Hepatocyte (in vitro differentiated cells): ENCODE measurements at places on chromosomes 4 and X.
A peak's percentile ranks its signal among the peaks of the same experiment; 100 is the strongest.

DNA sequence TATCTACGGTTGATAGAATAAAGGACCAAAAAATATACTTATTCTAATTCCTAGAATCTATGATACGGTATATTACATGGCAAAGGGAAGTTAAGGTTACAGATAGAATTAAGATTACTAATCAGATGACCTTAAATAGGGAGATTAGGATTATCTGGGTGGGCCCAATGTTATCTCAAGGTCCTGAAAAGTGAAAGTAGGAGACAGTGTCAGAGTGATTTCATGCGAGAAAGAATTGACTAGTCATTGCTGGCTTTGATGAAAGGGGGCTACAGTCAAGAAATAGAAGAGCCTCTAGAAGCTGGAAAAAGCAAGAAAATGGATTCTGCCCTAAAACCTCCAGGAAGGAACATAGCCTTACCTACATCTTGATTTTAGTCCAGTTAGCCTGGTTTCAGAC, 176.9 kb upstream of the PPP1R2C start:
- no peak for DNase-seq

DNA sequence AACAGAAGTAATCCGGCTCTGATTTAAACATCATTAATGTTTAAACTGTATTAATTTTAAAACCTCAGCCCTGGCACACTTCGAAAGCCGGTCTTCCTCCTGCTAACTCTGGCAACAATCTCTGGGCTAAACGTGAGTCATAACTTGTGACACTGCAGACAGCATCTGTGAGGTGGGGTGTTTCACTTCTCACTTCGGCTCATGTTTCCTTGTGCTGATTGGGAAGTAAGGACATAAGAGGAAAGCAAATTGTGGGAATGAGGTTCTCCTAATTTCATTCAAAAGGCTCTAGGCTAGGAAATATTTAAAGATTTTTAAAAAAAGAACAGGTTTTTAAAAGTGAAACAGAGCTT, 139.9 kb upstream of the USP9X start:
- peak; percentile 67 for DNase-seq

DNA sequence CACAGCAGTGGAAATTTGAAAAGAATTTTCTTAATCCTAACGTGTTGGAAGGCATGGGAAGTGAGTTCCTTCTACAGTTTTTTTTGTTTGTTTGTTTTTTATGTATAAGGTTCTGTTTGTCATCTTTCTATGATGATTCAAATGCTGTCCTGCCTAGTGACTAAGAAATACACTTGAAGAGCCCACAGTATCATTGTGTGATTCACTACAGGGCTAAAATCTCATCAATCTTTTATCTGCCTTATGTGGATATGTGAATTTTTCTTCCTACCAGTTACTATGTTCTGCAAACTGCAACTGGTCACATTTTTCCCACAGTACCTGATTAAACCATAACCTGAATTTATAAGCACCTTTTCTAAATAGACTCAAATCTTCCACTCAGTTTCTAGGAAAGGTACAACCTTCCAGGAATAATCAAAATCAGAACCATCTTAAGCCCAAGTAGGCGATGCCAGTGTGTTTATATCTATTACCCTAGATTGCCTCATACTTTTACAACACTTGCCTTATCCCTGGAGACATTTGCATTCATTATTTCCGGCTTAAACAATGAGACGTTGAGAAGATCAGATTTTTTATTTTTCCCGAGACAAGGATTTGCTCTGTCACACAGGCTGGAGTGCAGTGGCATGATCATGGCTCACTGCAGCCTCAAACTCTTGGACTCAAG, 214.6 kb upstream of the GALNT7 start:
- no peak for DNase-seq

DNA sequence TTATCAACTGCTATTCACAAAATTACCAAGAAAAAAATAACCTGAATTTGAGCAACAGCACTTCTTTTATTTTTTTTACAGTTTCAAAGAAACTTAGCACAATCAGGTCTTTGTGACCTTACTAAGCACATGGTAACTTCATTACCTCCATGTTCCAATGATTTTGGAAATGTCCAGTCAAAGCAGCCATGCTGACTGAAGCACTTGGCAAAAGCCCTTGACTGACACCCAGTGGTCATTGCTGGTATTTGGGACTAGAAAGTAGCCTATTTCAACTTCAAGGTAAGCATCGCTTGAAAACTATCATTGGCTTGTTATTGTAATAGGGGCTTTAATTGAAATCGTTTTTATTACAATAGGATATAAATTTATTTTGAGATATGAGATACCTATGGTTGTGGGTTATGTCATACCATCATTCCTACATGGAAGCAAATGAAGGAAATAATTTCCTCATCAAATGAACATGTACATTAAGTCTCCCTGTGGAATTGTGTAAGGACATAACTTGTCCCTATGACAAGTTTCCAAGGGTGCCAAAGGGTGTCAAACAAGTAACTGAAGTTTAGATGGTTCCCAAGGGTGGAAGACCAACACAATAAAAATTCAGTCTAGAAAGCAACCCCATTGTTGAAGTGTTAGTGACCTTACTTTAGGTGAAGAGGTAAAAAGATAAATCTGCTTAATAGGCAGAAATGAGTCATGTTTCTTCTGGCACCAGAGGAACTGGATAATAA, 15.2 kb upstream of the ANXA10 start:
- DNase-seq: peak; percentile 80

DNA sequence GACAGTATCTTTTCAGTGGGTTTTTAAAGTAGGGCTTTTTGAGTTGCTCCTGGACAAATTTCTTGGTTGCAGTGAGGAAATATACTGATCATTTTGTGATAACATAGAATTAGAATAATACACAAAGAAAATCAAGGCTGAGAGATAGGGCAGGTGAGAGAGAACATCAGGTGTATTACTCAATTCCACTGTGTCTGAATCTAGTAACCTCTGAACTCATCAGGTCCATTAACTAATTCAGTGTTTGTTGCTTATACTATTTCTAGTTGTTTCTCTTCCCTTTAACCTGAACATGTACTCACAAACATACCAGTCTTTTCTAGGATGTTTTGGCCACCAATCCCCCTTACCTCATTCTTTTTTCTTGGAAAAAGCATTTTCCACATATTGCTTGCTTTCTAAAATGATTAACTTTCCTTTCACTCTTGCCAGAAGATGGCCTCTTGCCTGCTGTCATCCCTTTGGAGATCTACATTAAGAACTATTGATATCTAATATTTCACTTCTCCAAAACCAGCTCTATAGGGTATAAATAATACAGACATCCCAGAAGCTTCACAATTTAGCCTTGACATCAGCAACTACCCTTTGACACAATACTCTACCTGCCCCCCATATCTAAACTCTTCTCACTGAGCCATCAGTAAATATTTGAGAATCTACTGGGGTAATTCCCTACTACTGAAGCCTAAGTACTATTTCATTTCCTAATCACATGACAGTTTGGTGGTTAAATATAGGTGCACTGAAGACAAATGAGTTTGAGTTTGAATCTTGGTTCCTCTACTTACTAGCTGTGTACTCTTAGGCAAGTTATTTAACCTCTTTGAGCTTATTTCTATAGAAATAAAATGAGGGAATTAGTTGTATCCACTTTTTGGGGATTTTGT, 470.8 kb upstream of the IGFBP7 start:
- no peak for DNase-seq

GRCh38 chr4:182585321-182585720, 331.9 kb downstream of the DCTD start:
- no peak for DNase-seq

- no peak for DNase-seq
Measured at GRCh38 chr4:184262901-184263300, 45.2 kb upstream of the ENPP6 start.
